ENCODE measurements at places on chromosomes 13 and 19. TPM values are rescaled to one million over a fixed set of nuclear protein-coding genes. Genes with fewer than 3 reads are reported as not detected.

GRCh38 chr19:815775-816499 lies 5.8 kb downstream of the PLPPR3 start:
- no peak for DNase-seq

The ZNF726 gene
- not detected for polyA plus RNA-seq

The CCDC194 gene
- 0.21 TPM for polyA plus RNA-seq

DNA sequence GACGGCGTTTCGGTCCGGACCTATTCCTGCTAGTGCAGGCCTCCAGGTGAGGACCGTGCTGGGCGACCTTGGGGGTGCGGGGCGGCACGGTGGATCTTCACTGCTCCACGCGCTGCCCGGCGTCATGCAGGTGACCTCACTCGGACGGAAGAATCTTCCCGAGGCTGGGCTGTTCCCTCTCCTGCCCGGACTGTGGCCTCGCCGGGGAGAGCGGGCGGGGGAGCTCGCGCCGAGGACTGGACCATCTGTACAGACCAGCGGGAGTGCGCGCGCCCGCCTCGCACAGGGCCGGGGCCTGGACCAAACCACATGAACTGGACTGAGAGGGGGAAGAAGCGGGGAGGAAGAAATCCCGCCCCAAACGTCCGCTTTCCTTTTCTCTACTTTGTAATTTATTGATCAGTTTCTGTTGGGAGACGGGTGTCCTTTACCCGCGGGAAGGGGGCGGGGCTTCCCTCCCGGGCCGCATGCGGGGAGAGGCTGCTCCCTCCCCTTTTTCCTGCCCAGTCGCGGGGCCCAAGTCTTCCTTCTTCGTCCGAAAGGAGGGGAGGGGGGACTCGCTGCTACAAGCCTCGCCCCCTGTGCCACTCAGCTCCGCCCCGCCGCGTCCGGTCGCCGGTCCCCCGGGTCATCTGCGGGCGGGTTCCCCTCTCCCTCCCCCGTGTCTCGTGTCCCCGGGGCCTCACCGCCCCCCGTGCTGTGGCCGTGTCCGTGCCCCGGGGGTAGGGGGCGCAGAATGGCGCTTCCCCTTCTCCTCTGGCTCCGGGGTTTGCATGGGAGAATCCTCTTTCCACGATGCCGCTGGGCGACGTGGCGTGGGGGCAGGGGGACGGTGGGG lies 4.9 kb downstream of the HRC start:
- peak; percentile 76 for DNase-seq

- no peak for DNase-seq
Measured at GRCh38 chr13:88014527-88014926, 343.4 kb downstream of the SLITRK5 start.

The ALOX5AP gene
- 0.50 TPM for polyA plus RNA-seq

DNA sequence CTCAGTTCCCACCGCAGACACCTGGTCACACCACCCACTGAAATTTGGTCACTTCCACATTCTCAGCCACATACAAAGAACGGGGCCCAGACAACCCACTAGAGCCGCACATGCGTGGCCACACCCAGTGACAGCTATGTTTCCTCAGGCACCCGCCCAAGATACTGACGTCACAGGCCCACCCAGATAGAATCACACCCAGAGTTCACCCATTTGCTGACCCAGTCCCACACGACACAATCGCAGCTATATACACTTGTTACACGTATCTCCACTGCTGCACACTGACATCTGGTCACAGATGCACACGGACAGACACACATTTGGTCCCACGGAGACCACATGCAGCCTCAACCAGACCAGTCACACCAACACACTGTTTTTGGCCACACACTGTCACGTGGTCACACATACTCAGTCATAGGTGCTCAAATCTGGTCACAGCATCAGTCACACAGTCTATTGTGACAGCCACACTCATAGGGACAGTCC lies 2.9 kb downstream of the NUMBL start:
- no peak for DNase-seq

DNA sequence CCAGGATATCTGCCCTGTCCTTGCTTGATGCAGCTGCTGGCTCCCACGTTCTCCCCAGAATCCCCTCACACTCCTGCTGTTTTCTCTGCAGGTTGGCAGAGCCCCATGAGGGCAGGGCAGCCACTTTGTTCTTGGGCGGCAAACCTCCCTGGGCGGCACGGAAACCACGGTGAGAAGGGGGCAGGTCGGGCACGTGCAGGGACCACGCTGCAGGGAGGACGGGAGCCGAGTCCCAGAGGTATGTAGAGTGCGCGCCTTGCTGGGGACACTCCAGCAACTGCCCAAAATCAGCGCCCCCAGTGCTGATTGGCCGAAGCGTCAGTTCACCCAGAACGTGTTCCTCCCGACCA lies 30.3 kb upstream of the MIER2 start:
- DNase-seq: no peak

The SPACA4 gene
- not detected for polyA plus RNA-seq

The PLIN5 gene
- polyA plus RNA-seq: 4.8 TPM

- DNase-seq: no peak
Measured at GRCh38 chr19:31278555-31279435, 70.4 kb downstream of the TSHZ3 start.

DNA sequence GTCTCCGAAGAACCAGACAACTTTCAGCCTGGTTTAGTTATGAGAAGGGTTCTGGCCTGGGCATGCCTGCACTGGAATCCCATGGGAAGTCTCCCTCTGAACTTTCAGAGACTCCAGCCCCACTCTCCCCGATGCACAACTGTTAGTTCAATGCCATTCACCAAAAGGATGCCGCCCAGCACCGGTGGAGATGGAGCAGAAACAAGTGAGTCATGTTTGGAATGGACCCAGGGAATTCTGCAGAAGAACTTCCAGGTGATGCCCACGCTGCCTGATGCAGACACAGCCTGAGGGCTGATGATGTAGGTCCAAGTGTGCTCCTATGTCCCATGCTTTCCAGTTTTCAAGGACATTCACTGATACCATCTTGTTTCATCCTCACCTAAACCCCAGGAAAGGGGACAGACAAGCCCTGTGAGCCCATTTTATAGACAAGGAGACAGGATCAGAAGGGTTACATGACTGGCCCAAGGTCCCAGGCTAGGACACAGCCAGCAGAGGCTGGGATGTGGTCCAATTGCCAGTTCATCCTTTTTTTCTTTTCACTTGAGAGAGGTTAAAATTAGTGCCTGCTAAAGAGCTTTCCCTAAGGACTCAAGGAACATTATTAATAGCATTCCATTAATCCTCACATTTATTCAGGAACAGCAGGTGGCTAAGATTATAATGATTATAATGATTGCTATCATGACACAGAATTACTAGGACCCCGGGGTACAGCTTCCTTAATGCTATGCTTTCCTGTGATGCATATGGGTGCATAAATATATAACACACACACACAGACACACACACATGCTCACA lies 39.5 kb downstream of the SIAH3 start:
- DNase-seq: no peak

GRCh38 chr13:48506092-48506701 lies 26.7 kb downstream of the RCBTB2 start:
- DNase-seq: no peak

DNA sequence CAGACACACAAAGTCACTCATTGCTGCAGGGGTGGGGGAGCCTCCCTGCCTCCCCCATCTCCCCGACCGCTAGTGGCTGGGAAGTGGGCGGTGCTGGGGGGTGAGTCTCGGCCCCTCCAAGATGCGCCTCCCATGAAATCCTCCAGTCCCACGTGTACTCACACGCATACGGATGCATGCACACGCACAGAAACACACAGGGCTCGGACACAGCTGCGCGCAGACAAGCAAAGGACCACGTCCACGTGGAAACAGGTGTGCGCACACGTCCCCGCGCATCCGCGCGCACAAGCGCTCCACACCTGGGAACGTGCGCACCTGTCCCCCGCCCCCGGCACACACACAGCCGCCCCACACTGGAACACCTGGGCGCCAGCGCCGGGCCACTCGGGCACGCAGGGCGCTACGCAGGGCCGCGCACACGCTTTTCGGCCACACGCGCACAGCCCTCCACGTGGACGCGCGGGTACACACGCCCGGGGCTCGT lies 687 bp downstream of the MATK start:
- no peak for DNase-seq

DNA sequence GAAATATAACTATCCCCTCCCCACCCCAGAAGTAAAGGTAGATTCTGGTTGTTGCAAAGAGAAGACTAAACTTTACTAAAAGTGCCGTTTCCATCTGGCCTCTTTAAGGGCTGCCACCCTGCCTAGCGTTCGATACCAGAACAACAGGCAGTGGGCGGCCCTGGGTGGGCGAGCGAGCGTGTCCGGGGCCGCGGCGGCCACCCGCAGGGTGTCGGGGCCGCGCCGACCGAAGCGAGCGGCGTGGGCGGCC lies 2.6 kb downstream of the FGF9 start:
- DNase-seq: no peak

DNA sequence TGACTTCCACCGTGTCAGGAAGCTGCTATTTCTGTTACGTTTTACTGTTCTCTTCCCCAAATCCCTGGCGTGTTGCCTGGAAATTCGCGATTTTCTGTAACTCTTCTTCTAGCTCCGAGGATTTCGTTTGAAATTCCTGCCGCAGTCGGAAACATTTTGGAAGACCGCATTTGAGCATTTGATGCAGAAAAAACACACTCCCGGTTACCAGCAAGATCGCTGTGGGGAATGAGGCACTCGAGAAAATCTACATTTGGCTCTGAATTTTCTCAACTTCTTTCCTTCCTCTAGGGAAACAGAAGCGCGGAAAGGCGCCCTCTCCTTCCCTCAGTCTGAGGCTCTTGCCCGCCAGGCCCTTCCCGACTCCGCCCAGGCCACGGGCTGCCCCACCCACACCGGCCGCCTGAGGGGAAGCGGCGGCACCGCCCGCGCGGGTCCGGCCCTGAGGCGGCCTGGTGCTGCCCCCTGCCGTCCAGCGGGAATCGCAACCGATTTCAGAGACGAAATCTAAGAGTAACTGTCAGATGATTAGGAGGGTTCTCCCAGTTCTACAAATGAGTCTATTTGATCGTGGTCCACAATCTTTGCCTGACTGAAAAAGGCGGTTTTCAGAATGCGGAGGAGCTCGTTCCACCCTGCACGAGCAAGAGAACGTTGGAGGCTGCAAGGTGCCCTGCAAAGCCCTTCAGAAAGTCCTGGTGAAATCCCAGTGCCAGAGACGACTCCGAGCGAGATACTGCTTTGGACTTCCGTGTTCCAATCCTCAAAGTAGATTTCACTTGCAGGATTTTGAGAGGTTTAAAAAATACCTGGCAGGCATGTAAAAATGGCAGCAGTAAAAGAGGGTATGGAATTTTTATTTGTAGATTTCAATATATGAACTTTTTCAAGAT lies 18.4 kb upstream of the TUBGCP3 start:
- peak; percentile 65 for DNase-seq

- no peak for DNase-seq
Measured at GRCh38 chr19:14167576-14168138, 31.3 kb upstream of the ASF1B start.

- DNase-seq: no peak
Measured at GRCh38 chr13:73740666-73741065, 393.5 kb downstream of the KLF12 start.

DNA sequence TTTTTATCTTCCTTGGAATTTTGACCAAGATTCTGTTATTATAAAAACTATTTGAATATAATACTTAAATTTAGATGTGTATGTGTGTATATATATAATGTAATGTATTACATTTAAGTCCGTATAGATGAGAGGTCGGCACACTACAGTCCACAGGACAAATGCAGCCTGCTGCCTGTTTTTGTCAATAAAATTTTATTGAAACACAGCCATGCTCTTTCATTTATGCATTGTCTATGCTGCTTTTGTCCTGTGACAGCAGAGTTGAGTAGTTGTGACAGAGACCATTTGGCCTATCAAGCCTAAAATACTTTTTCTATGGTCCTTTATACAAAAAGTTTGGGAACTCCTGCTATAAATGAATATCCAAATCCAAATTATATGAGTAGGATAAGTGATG lies 69.7 kb downstream of the PCCA start:
- DNase-seq: no peak

DNA sequence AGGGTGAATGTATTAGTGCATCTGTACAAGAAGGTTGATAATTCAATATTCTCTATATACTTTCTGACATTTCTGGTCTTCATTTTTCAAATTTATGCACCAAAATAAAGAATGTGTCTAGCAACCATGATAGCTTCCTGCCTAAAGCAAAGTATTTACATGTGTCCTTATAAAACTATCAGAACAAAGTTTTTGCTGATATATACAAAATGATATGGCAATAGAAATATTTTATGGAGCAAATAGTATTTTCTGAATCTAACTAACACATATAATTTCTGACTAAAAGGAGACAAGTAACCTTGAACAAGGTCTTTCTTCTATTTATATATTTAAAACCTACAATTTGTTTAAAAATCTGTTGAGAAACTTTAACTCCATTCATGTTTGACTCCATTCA lies 184.9 kb downstream of the DIAPH3 start:
- no peak for DNase-seq

GRCh38 chr19:55590617-55591016 lies 8.7 kb downstream of the FIZ1 start:
- DNase-seq: no peak

The SYT5 gene
- polyA plus RNA-seq: 0.04 TPM

DNA sequence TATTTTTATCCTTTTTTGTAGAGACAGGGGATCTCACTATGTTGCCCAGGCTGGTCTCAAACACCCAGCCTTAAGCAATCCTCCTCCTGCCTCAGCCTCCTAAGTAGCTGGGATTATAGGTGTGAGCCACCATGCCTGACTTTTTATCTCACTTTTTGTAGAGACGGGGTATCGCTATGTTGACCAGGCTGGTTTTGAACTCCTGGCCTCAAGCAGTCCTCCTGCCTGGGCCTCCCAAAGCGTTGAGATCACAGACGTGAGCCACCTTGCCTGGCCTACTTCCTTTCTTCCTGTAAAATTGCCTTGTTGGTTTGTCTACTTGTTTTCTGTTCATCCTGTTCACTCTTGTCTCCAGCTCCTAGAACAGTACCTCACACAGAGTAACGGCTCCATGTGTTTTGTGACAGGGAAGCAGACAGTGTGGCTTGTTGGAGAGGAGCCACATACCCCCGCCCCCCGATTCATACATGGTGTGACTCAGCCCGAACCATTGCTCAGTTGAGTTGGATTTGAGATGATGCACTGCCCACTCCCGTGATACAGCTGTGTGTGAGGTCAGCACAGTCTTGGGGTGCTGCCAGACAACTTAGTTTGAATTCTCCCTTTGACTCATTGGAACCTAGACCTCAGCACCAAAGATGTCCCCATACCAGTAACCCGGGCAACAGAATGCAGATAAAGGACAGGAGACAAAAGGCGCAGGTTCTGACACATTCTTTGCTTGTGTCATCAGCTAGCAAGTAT lies 34.2 kb downstream of the GPR42 start:
- DNase-seq: peak; percentile 70

The IL12RB1 gene
- polyA plus RNA-seq: 0.13 TPM

DNA sequence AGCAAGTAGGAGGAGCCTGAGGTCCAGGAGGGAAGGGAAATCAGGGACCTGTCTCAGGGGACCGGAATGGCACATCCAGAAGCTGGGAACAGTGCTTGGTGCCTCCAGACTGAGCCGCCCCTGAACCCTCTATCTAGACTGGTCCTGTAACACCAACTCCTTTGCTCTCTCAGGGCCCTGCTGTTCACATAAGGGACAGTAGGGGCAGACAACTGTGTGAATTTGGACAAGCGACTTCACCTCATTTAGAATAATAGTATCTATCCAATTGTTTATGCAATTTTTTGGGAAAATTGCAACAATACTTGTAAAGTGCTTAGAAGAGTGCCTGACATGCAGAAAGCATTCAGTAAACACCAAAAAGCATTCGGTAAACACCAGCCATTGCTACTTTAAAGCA lies 14.0 kb downstream of the SYMPK start:
- DNase-seq: peak; percentile 14
